Cortex of kidney (tissue), 1 donor: ENCODE measurements at places on chromosomes 3 and 15.

GRCh38 chr15:78129751-78130287 lies 1.4 kb downstream of the CIB2 start:
- DNase-seq, result no peak

- DNase-seq, result no peak
Measured at GRCh38 chr3:72318504-72319193, 529.6 kb downstream of the SHQ1 start.

DNA sequence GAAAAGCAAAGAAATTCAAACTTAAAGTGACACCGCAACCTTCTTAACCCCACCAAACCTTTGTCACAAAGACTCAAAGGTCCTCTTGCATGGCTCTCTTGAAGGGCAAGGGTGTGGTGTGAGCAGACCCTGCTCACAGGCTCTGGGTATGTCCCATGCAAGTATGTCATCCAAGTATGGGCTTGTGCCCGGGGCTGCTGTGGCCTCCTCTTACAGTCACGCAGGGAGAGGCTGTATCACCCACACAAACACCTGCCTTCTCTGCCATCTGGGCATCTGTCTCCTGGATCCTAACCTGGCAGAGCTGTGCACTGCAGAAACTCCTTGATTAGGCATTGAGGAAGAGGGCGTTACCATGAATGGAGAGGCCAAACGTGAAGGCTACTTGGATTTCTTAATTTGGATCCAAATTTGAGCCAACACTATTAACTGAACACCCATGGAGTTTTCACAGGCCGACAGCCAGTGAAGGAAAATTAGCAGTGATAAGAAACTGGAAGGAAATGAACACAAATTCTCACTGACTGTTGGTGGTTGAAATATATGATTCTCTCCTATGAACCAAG lies 146.6 kb downstream of the DUT start:
- no peak for DNase-seq

- no peak for DNase-seq
Measured at GRCh38 chr3:16171825-16172224, 2.7 kb upstream of the GALNT15 start.

DNA sequence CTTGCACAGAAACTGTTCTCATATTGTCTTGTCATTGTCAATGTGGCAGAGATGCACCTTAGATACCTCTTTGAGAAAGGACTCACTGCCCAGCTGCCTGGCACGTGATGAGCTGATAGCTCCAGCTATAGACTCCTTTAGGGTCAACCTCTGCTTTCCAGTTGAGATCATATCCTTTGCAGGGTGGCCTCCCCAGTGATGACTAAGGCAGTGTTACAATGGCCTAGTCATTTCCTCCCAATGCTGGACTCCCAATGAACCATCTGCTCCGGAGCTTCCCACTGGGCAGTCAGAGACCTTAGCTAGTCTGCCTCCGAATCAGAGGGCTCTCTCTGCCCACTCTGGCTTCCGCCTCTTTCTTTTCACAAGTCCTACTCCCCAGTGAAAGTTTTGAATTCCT lies 79.5 kb downstream of the CHRD start:
- DNase-seq, result no peak

GRCh38 chr15:62895905-62896316 lies 146.6 kb upstream of the TPM1 start:
- no peak for DNase-seq

GRCh38 chr3:189988322-189988721 lies 132.4 kb downstream of the P3H2 start:
- DNase-seq, result no peak

DNA sequence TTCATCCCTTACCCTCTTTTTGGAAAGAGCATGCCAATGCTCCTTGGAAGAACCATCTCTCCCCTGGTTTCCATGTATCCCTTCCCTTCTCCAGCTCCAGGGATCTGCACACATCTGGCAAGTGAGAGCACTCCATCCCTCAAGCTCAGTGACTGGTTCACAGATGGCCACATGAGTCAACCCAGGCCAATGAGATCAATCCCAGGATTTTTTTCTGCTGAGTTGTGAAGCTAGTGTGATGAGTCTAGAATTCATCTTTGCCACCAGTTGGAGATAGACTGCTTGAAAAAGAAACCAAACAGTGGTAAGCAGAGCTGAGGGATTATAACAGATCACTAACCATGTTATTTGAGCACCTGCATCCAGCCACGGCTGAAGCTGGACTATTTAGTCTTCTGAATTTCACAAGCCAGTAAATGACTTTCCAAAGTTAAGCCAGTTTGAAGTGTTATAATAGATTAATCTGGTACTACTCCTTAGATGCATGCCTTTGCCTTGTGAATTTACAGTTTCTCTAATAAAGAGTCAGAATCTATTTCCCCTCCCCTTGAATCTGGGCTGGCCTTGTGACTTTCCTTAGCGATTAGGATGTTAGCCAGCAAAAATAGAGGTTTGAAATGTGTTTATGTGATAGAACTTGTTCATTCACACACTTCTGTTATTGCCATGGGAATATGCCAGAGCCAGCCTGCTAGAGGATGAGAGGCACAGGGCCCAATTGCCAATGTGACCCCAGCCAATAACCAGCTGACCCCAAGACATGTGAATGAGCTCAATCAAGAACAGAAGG lies 159.8 kb downstream of the WNT5A start:
- no peak for DNase-seq

GRCh38 chr3:194177141-194177540 lies 41.2 kb downstream of the HES1 start:
- no peak for DNase-seq

- no peak for DNase-seq
Measured at GRCh38 chr3:171704002-171704401, 106.3 kb downstream of the PLD1 start.

DNA sequence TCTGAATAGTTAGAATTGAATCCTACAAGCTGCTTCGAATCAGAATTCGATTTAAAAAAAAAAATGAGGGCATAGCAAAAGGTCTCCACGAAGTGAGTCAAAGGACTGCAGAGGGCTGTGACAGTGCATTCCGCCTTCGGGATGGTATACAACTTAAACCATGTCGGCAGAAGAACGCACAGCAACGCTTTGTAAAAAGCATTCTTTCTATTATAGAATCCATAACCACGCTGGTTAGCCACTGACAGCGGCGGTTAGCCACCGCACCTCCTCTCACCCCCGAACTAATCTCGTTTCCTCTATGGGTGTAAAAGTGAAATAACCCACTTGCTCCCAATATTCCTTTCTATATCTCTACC lies 664 bp upstream of the PIK3CA start:
- DNase-seq, result no peak

DNA sequence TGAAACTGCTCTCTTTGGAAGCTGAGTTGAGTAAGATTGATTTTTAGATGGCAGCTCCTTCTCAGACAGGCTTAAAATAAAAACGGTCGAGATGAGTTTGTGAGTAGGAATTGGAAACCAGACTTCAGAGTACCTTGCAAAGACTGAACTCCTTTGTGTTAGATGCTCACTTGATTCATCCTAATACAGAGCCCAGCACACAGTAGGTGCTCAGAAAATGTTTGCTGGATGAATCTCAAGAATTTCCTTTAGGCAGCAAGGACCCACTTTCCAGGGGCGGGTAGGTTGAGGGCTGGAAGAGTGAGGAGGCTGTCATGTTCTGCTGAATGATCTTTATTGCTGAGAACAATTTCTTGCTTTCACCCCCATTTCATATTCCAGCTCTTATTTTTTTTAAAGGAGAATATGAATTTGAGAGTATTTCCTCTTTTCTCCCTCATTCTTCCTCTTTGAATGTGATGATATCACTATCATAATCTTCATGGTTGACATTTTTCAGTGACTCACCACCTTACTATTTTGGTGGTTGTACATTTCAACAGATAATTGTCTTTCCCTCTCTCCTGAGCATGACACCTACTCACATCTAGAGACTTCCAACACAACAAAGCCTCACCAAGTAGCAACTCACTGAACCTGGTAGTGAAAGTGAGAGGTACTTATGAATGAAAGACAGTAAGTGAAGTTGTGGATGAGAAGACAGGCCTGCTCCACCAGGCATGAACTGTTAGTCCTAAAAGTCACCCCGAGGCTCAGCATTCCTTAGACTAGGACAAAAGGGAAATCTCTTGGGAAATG lies 113.3 kb downstream of the PDCD6IP start:
- no peak for DNase-seq

DNA sequence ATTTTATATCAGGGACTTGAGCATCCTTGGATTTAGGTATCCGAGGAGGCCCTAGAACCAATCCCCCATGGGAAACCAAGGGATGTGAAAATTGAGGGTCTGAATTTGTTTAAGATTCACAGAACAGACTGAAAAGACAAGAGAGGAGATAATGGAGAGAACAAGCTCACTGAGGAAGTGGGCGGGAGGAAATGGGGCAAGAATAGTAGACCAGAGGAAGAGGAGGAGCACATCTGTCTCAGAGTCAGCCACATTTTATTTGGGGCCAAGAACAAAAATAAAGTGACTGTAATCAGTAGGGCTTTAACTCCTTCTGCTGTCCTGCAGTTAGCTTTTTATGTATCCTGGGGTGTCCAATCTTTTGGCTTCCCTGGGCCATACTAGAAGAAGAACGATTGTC lies 63.8 kb downstream of the BLM start:
- no peak for DNase-seq

GRCh38 chr15:98795980-98796379 lies 147.6 kb downstream of the IGF1R start:
- no peak for DNase-seq

- DNase-seq, result no peak
Measured at GRCh38 chr3:18222686-18223085, 202.5 kb downstream of the SATB1 start.

GRCh38 chr15:58585693-58586443 lies 154.1 kb downstream of the LIPC start:
- DNase-seq, result no peak

DNA sequence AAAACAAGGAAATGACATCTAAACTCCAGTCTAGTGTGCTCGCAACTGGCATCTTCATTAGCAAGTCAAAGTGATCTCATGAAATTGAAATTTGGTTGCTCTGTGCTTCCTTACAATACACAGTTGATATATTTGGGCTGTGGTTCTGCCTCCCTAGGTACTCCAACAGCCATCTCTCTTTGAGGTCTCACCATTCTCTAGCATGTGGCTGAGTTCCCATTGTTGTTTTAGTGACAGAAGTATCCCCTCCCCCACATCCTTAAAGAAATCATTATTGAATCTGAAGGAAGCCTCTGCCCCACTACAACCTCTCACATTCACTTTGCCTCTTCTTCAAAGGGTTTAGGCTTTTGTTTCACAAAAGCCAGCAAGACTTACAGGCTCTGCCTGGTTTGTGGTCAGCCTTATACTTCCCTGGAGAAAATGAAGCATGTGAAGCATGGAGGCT lies 516.5 kb downstream of the NLGN1 start:
- DNase-seq, result no peak

DNA sequence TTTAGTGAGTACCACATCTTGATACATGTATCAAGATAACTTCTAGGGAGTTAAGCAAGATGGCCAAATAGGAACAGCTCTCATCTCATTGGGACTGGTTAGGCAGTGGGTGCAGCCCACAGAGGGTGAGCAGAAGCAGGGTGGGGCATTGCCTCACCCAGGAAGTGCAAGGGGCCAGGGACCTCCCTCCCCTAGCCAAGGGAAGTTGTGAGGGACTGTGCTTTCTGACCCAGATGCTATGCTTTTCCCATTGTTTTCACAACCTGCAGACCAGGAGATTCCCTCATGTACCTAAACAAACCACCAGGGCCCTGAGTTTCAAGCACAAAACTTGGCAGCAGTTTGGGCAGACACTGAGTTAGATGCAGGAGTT lies 665.0 kb upstream of the CBLB start:
- no peak for DNase-seq

DNA sequence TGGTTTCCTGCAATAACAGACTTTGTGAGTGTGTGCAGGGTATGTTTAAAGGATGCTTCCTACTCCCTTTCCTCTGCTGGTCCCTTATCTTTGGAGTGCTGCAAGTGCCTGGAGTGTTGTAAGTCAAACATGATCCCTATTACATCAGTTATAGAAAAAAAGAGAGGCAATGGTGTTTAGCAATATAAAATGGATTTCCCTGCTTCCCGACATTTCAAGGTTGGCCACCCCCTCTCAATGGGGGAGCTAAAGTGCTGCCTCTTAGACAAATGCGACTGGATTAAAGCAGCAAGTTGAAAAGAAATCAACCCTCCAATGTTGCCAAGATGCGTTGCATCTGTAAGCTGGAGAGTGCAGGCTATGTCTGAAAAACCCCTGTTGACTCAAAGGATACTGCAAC lies 203.1 kb upstream of the WNT5A start:
- DNase-seq, result no peak

DNA sequence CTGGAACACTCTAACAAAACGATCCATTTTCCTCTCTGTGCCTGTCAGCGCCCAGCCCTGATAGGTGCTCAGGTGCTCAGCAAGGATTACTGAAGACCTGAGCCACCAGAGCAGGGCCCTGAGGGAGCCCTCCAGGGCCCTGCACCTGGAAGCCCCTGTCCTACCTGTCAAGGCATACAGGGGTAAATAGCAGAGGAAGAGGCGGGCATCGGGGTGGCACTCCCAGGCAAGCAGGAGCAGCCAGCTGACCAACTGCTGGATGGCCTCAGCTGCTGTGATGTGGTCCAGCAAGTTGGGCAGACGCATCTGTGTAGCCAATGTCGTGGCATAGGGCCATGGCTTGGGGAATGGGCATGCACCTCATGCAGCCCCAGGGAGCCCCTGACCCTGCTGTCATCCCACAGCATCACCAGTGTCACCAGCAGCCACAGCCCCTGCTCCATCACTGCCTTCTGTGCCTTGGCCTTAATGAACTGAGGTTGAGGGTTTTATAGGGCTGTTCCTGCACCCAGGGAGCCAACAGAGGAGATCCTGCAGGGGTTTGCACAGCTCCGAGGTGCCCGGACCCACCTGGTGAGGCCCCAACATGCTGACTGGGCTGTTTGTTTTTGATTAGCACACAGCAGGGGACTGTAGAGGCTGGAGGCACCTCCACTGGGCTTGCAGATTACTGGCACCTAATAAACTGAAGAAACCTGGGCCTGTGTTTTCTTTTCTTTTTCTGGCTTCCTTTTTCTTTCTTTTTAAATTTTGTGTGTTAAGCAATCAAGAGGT lies 7.9 kb upstream of the WDR6 start:
- no peak for DNase-seq

- no peak for DNase-seq
Measured at GRCh38 chr3:359672-360071, 163.1 kb downstream of the CHL1 start.

DNA sequence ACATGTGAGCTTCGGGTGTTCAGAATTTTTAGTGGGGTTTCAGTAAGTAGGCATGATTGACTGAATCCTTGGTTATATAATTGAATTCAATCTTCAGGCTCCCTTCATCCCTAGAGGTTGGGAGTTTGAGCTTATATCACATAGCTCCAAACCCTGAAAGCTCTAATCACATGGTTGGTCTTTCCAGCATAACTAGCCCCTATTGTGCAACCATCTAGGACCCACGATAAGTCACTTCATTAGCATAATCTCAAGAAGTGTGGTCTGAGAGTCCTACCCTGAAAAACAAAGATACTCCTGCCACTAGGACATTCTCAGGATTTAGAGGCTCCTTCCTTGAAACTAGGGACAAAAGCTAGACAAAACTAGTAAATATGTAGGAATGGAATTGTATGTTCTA lies 348.9 kb upstream of the CBLB start:
- DNase-seq, result no peak

DNA sequence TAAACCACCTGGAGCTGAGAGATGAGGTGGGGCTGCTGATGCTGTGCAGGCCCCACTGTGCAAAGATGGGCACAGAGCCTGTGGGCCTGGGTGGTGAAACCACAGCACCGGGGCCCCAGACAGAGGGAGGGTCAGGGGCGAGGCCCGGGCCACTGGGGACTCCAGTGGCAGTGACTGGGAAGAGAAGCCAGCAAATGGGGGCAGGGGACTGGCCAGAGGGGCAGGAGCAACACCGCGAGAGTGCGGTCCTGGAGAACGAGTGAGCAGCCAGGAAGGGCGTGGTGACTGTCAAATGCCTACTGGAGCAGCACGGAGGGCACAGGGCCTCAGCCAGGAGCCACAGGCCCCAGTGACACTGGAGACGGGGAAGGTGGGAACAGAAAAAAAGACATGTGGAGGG lies 39.8 kb downstream of the HCN4 start:
- DNase-seq, result no peak
